NCI-H2227 treated with DMSO at 0.1 percent for 48 hours (cell line): ENCODE measurements at places on chromosomes 2 and 18.
A peak's percentile ranks its signal among the peaks of the same experiment; 100 is the strongest.

DNA sequence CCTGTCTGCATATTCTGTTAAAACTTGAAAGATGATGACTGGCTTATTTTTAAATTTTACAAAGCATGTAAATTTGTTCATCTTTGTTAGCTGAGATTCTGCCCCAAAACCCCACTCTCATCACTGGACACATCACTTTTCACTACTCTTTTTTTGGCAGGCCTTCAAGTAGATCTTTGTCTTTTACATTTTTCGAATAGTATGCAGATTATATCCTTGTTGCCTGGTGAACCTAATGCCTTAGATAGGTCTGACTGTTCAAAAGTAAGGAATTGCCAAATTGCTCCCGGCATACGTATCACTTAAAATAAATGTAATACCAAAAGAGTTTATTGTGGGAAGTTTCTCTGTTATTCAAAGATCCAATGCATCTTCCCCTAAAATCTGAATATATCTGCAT, 303.3 kb downstream of the XIRP2 start:
- DNase-seq, result no peak

DNA sequence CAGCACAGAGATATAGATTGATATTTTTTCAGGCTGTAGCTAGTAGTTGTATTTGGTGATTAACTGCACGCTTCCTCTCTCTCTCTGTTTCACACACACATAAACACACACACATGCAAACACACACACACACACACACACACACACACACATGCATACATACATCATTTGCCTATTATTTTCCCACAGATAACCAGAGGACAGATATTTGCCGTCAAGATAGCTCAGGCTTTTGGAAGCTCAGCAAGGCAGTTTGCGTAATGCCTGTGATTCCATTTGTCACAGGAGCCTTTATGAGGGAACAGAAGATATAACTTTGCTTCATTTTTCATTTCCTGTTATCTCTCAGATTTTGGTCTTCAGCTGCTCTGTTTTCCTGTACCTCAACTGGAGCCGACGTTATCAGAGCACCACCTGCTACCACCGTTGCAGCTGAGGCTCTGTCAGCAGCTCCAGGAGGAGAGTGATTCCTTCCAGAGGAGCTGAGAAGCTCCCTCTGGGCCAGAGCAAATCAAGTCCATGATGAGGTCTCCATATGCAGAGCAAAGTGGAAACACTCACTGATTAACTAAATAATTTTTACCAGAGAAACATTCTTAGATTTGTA, 341.9 kb upstream of the PIK3C3 start:
- DNase-seq, result no peak

- DNase-seq, result no peak
These were observed 626.7 kb downstream of the LRRTM4 start for GRCh38 chr2:76895469-76895868.

DNA sequence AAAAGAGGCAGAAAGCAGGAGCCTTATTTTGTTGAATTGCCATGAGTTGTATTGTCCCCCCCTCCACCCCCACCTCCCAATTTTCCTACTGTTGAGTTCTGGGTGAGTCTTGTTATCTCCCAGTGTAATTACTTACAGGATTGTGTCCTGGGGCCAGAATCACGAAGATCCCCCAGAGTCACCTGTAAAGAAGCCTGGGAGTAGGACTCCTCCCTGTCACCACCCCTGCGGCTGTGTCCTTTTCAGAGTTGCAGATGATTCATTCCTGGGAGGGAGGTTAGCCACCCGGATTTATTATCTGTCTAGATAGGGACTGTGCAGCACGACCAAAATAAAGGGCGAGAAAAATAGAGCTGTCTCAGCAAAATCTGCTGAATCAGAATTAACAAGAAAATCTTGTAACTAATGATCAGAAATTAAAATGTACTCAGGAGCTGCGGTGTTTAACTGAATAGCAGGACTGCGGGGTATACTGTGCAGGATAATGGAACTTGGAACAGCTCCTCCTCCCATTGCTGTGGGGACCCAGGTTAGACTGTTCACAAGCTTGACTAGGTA, 81.7 kb upstream of the CAPN13 start:
- no peak for DNase-seq

DNA sequence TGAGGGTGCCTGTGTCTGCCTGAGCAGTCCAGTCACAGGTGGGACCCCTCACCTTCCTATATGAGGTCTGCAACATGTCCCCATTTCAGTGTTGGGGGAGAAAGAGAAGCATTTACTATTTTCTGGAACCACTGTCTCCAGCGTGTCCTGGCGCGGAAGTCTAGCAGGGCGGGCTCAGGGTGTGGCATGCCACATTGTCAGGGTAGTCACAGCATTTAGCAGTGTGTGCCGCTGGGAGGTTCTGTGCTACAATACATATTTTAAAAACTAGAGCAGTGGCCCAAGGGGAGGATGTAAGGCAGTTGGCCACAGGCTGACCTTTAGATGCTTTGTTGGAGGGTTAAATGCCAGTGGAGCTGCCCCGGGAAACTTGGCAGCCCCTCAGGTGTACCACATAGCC, 12.5 kb downstream of the UBE2F start:
- DNase-seq, result no peak

DNA sequence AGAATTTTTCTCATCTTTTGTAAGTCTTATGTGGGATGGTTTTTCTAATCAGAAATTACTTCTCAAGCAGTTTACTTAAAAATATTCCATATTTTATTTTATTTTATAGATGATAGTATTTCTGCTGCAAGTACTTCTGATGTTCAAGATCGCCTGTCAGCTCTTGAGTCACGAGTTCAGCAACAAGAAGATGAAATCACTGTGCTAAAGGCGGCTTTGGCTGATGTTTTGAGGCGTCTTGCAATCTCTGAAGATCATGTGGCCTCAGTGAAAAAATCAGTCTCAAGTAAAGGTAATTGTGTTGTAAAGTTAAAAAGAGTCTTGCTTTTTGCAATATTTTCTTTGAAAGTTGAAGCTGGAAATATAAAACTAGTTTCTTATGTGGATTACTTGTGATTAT, 76.2 kb downstream of the EML4 start:
- no peak for DNase-seq

DNA sequence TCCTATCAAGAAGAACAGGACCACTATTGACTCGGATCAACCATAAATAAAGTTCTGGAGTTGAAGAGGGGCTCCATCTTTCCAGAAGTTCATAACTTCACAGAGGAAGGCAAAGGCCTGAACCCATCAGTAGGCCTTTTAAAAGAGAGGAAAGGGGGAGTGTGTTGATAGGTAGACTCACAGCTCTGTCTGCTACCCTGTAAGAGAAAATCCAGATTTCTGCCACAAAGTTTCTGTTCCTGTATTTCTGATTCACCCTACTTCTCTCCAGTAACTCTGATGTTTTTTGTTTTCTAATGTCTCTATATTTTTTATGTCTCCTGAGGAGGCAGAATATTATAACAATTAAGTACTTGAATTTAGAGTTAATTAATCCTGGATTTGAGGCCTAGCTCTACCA, 564.0 kb downstream of the TNS1 start:
- no peak for DNase-seq

DNA sequence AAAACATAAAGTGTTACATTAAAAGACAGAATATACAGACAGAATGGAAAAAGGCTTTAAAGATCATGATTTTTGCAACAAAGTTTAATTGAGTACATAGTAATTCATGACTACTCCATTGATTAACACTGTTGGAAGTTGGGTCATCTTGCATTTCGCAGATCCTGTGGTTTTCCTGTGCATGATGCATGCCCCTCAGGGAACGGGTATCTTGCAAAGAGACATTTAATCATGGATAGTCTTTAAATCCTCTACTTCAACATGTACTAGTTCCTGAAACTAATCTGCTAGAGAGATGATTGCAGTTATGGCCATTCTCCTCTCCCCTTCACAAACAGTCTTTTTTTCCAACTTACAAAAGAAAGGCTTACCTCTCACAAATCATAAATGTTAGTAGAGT, 155.6 kb upstream of the DSEL start:
- no peak for DNase-seq

DNA sequence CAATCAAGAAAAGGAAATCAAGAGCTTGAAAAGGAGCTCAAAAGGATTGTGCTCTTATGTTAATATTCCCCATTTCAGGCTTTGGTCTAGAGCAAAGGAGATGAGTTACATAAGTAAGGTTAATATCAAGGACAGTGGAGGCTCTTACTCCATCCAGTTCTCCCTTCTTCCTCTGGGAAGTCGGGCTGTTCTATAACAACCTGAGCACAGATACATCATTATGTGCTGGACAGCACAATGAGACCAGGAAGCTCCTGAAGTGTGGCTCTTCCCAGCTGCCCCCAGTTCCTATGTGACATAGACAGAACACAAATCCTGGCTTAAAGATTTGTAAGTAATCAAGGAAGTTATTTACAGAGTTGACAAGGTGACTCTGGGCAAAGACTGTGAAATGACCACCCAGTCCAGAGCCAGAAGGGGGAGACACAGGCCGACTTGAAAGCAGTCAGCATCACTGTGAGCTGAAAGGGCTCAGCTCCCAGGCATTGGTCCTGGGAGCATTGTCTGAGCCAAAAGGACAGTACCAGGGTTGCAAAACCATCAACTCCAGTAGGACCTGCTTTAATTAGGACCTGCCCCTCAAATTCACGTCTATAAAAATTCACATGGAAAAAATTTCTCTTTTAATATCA, 917.6 kb upstream of the ACVR2A start:
- DNase-seq, result peak; percentile 64

DNA sequence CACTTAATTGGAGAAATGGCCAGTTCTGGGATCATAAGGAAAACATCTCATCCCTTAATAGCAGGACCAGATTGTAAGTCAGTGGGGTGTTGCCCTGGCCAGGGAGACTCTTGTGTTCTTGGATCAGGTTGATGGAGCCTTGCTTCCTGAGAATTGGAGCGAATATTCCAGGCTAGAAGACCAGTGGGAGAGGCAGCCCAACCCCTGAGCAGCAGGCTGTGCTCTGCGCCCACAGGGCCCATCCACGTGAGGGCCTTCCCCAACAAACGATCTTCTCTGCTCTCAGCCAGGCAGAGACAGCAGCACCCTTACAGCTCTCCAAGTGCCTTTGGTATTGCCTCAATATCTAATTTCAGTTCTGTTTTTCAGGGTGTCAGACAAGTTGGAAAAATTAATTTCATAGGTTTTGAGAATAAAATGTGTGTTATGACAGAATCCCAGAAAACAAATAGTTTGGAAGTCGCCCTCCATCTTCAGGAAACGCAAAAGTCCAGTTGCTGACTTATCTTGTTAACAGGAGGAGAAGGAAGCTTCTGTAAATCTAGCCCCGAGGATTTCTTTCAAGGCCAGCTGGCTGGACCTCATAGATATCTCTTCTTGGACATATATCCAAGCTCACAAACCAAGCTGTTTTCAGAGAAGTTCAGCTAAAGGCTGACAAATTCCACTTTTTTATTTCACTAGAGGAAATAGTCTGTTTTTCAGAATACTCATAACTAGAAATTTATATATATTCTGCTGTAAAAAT, 105.5 kb downstream of the COPS8 start:
- no peak for DNase-seq

DNA sequence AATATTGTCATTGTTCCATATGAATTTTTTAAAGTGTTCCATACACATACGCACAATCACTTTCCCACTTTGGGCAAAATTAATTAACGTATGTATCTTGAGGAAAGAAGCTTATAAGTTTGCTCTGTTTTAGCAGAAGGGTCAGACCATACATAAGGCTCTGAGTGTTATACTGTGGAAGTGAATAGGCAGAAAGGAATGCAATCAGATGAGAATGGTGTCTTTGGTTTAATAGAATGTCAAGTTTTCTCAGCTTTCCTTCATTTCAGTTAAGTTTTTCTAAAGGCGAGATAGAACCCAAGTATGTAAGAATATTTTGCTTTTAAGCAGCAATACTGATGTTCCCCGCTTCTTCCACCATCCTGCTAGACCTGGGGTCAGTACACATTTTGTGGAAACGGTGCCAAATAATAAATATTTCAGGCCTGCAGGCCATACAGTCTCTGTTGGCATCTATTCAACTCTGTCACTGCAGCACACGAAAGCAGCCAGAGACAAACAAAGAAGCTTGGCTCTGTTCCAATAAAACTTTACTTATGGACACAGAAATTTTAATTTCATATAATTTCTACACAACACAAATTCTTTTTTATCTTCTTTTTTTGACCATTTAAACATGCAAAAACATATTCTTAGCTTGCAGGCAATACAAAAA, 100.6 kb downstream of the UPP2 start:
- no peak for DNase-seq

DNA sequence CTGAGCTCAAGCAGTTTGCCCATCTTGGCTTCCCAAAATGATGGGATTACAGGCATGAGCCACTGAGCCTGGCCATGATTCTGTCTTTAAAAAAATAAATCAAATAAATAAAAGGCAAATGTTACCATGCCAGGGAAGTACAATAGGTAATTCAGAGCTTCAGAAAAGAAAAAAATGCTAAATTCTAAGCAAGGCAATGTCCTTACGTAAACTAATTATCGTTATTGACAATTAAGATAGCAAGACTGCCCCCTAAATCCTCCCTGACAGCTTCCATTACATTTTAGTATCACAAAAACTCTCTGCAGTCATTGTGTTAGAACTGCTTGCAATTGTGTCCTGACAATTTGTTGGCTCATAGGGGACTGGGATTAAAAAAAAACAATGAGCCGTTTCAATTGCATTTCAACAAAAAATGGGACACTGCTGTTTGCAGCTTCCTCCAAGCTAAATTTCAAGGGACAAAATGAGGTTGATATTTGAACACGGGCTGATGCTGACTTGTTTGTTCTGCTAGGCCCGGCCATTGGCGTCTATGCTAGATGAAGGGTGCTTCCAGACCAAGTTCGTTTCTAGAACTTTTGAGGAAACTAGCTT, 88.9 kb downstream of the MOGAT1 start:
- no peak for DNase-seq

- DNase-seq, result no peak
These were observed 16.9 kb downstream of the SCYGR4 start for GRCh38 chr2:227634201-227634600.

GRCh38 chr2:181459621-181460021, 2.4 kb downstream of the ITGA4 start:
- DNase-seq, result no peak

GRCh38 chr2:100730290-100730868, 89.6 kb upstream of the NPAS2 start:
- DNase-seq, result no peak

DNA sequence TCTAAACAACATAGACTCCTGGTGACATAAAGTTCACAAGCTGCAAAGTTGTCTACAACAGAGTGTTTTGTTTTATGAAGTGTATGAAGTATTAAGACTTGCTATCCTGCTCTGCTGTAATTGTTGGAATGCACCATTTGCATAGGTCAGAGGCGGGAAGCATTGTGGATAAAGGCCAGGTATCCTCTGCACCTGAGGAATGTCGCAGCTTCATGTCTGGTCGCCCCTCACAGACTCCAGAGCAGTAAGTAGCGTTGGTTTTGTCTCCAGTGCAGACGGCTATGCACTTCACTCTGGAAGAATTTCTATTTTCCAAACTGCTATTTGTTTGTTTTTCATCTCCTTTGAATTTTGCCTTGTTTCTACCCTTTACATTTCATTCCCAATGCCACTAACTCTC, 63.1 kb downstream of the UNC80 start:
- DNase-seq, result no peak
